ENCODE measurements at places on chromosomes 4 and X.

GRCh38 chr4:13782231-13782630 lies 154.7 kb upstream of the BOD1L1 start:
- H3K4me3 ChIP-seq, result no peak overlapping the region
- H3K27me3 ChIP-seq, result peaks cover 6% of the 10 kb centered on the region
- no peak overlapping the region for H3K27ac ChIP-seq
- H3K4me1 ChIP-seq, result no peaks in the 10 kb centered on the region
- DNase-seq, result no peak

GRCh38 chrX:13891377-13892140 lies 74.7 kb upstream of the GPM6B start:
- DNase-seq, result peak; percentile 5
- H3K36me3 ChIP-seq, result no peaks in the 10 kb centered on the region
- no peaks in the 10 kb centered on the region for H3K4me1 ChIP-seq
- H3K27me3 ChIP-seq, result no peaks in the 10 kb centered on the region

- H3K4me1 ChIP-seq, result 0 out of 2 replicates have a peak, but pooled peaks cover 2% of the 10 kb centered on the region
- no peak for DNase-seq
- no peaks in the 10 kb centered on the region for H3K27me3 ChIP-seq
- peaks cover 30% of the 10 kb centered on the region for H3K36me3 ChIP-seq
- no peak overlapping the region for H3K4me3 ChIP-seq
- H3K27ac ChIP-seq, result no peak overlapping the region
Observed at GRCh38 chr4:772776-773175, 53.2 kb downstream of the CPLX1 start.

- no peaks in the 10 kb centered on the region for H3K36me3 ChIP-seq
- H3K27ac ChIP-seq, result peak overlapping the region; percentile 52
- no peaks in the 10 kb centered on the region for H3K27me3 ChIP-seq
- H3K4me3 ChIP-seq, result no peak overlapping the region
- peak; percentile 72 for DNase-seq
- H3K4me1 ChIP-seq, result peaks cover 13% of the 10 kb centered on the region
Observed at GRCh38 chrX:16023790-16024734, 99.3 kb upstream of the GRPR start.

- peaks cover 59% of the 10 kb centered on the region for H3K4me1 ChIP-seq
- peak; percentile 18 for DNase-seq
- H3K27ac ChIP-seq, result peak overlapping the region; percentile 82
- no peak overlapping the region for H3K4me3 ChIP-seq
Observed at GRCh38 chr4:78480286-78480685, 71.3 kb upstream of the ANXA3 start.

DNA sequence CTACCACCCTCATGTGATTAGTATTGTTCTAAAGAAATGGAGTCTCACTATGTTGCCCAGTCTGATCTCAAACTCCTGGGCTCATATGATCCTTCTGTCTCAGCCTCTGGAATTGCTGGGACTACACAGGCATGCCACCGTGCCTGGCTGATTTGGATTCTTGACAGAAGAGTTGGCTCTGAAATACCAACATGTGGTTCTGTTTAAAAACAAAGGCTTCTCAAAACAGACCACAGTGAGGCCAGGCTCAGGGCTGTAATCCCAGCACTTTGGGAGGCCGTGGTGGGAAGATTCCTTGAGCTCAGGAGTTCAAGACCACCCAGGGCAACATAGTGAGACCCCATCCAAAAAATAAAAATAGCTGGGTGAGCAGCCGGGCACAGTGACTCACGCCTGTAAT lies 126.7 kb downstream of the DHRSX start:
- 0 out of 2 replicates have a peak, but pooled peaks cover 4% of the 10 kb centered on the region for H3K4me1 ChIP-seq
- no peaks in the 10 kb centered on the region for H3K27me3 ChIP-seq
- H3K27ac ChIP-seq, result no peak overlapping the region
- no peak overlapping the region for H3K4me3 ChIP-seq
- peak; percentile 67 for DNase-seq
- H3K36me3 ChIP-seq, result no peaks in the 10 kb centered on the region

- H3K36me3 ChIP-seq, result no peaks in the 10 kb centered on the region
- H3K27me3 ChIP-seq, result no peaks in the 10 kb centered on the region
- no peak overlapping the region for H3K27ac ChIP-seq
- H3K4me1 ChIP-seq, result peaks cover 5% of the 10 kb centered on the region
- no peak overlapping the region for H3K4me3 ChIP-seq
- peak; percentile 51 for DNase-seq
Observed at GRCh38 chrX:7215842-7216241, 67.9 kb upstream of the PUDP start.

- no peak overlapping the region for H3K27ac ChIP-seq
- no peaks in the 10 kb centered on the region for H3K36me3 ChIP-seq
- H3K4me3 ChIP-seq, result no peak overlapping the region
- H3K4me1 ChIP-seq, result no peaks in the 10 kb centered on the region
- H3K27me3 ChIP-seq, result no peaks in the 10 kb centered on the region
- no peak for DNase-seq
Observed at GRCh38 chr4:21090094-21090666, 389.9 kb downstream of the PACRGL start.

DNA sequence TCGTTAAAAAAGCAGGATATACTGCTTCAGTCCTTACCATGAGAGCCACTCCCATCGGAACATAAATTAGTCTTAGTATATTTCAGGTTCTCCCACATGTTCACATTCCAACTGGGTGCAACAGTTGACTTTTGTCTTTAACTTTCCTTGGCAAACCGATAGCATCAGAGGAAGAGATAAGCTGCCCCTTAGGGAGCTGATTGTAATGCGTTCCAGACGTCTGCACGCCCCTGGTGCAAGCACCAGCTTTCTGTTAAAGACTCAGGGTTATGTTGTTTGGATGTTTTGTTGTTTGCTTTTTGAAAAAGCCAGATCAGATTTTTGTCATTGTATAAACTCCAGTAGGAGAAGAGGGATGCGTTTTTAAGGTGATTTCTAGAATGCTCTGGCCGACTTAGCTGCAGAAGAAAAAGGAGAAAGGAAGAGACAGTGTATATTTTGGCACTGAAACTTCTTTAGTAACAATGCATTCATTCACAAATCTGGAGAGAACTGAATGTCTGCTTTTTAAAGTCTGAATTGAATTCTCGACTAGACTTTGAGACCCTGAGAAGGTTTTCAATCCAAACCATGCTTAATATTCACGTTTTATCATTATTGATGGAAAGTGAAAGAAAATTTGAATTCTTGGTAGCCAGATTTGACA lies 160.9 kb downstream of the CBR4 start:
- H3K27me3 ChIP-seq, result no peaks in the 10 kb centered on the region
- peak overlapping the region; percentile 64 for H3K4me3 ChIP-seq
- no peak overlapping the region for H3K27ac ChIP-seq

DNA sequence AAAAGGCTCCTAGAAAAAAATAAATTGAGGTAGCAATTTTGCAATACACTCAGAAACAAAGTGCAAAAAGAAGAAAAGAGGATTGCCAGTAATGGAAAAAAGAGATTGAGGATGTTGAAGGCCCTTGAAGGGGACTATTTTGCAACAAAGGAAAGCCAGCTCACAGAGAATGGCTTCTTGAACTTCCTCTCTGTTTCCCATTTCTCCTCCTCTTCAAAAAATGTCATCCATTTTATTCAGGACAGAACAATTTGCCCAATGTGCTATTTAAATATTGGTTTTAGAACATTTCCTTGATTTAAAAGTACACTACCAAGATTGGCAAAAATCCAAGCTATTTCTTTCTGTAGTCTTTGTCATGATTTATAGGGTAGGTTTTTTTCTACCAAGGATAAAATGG lies 60.2 kb downstream of the GASK1B start:
- no peak overlapping the region for H3K4me3 ChIP-seq
- no peaks in the 10 kb centered on the region for H3K36me3 ChIP-seq
- DNase-seq, result no peak
- H3K27ac ChIP-seq, result no peak overlapping the region
- H3K27me3 ChIP-seq, result no peaks in the 10 kb centered on the region
- no peaks in the 10 kb centered on the region for H3K4me1 ChIP-seq

DNA sequence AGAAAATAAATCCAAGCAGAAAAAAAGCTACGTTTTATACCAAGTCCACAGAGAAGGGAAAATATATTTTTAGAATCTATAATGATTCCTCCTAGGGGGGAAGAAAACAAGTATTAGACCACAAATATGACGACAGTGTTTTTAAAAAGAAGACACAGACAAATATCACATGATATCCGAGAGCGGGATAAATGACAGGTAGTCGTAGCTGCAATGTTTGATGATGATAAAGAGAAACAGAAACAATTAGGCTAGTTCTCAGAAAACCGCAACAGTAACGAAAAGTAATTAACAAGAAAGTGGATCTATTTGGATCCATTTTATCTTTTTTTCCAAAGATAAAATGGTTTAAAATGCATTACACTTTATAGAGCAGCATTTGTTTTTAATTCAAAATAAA lies 918 bp downstream of the HAUS3 start:
- H3K36me3 ChIP-seq, result peaks cover 2% of the 10 kb centered on the region
- no peak for DNase-seq
- no peaks in the 10 kb centered on the region for H3K27me3 ChIP-seq
- peak overlapping the region; percentile 22 for H3K27ac ChIP-seq

- no peak for DNase-seq
- H3K27me3 ChIP-seq, result no peaks in the 10 kb centered on the region
- H3K4me3 ChIP-seq, result no peak overlapping the region
- no peaks in the 10 kb centered on the region for H3K4me1 ChIP-seq
Observed at GRCh38 chr4:44817930-44818329, 91.6 kb upstream of the GNPDA2 start.

DNA sequence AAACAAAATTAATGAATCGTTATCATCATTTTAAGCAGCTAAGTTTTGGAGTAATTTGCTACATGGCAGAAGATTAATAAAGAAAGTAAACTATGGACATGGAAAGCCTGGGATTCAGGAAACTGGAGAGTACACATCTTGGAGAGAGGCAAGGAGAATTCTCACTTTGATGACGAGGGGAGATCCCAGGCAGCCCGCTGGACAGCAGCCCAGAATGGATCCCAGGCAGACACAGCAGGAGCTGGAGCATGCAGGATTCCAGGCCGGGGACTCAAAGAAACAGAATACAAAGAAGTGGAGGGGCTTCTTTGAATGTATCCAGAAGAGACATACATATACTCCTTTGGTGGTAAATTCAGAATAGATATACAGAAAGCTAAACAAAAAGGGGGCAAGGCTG lies 118.0 kb upstream of the ATP6AP2 start:
- H3K27me3 ChIP-seq, result no peaks in the 10 kb centered on the region
- no peaks in the 10 kb centered on the region for H3K36me3 ChIP-seq
- no peak overlapping the region for H3K27ac ChIP-seq
- no peak for DNase-seq
- no peak overlapping the region for H3K4me3 ChIP-seq
- no peaks in the 10 kb centered on the region for H3K4me1 ChIP-seq

DNA sequence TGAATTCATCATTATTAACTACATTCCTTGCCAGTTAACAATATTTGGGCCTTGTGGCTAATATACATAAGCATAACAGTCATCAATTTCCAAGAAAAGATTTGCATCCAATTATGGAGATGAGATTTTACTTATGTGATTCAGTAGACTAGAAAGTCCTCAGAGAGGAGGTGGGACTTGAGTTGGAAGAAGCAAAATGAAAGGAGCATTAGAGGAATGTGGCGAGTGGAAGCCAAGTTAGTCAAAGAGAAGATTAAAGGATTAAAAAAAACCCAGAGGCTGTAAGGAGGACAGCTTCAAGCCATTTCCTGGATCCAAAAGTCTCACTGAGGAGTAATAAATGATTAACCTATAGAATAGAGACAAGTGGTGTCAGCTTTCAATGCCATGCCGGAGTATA lies 1099.4 kb upstream of the IGFBP7 start:
- no peaks in the 10 kb centered on the region for H3K4me1 ChIP-seq
- no peak for DNase-seq
- H3K27me3 ChIP-seq, result no peaks in the 10 kb centered on the region
- H3K4me3 ChIP-seq, result no peak overlapping the region
- no peak overlapping the region for H3K27ac ChIP-seq

DNA sequence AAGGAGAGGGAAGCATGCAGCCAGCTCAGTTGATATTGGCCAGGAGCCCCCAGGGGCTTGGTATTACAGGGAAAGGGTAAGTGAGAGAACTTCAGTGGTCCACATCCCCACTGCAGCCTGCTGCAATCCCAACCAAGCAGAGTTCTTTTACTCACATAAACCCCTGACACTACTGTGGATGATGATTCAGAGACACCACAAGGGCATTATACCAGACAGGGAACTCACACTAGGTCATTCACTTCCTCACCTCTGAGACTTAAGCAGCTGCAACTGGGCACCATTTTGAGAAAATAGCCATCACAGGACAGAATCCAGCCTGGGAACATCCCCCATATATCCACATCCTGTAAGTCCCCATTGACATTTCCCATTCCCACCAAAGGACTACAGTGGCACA lies 248.0 kb downstream of the INPP4B start:
- no peaks in the 10 kb centered on the region for H3K27me3 ChIP-seq
- no peaks in the 10 kb centered on the region for H3K36me3 ChIP-seq
- no peak overlapping the region for H3K27ac ChIP-seq
- peak; percentile 16 for DNase-seq
- no peak overlapping the region for H3K4me3 ChIP-seq

DNA sequence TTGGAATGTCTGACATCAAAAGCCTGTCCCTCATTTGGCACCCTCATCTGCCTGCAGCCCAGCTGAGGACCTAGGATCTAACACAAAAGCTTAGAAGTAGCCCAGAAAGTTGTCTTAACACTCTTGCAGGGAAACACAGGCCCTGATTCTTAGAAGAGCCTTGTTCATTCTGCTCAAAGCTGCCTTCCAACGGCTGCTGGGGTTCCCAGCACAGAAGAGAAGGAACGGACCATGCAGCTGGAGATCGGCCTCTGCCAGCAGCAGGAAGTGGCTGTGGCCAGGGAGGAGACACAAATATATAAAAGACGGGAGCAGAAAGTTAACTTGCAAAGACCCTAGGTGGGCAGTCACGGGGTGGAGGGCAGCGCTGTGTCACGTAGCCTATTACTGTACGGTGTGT lies 20.4 kb downstream of the PRPS2 start:
- H3K4me1 ChIP-seq, result no peaks in the 10 kb centered on the region
- H3K4me3 ChIP-seq, result no peak overlapping the region
- no peaks in the 10 kb centered on the region for H3K36me3 ChIP-seq
- H3K27me3 ChIP-seq, result no peaks in the 10 kb centered on the region

DNA sequence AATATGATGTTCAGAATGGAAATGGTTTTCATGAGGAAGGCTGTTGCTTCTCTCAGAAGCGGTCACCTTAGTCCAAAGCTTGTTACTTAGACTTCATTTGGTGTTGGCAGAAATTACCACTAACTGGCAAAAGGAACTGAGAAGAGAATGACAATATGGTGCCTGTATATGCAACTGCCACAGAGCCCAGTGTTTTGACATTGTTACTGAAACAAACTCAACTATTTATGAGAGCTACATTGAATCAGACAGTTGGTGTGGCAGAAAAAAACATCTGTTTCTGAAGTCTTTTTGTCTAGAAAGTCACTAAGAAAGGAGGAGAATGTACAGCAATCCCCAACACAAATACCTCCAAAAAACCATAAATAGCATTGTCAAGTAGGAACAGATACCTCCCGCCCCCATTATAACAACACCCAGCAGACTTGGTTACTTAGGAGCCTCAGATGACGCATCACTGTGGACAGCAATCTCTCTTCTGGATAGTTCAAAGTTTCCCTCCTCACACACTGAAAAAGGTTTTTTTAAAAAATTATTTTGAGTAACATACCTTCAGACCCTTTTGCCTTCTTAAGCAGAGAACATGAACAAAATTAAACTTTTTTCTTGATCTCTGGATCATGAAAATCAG lies 92.2 kb downstream of the MAML3 start:
- H3K27ac ChIP-seq, result no peak overlapping the region
- H3K27me3 ChIP-seq, result no peaks in the 10 kb centered on the region
- H3K36me3 ChIP-seq, result no peaks in the 10 kb centered on the region

GRCh38 chrX:48890934-48891401 lies 6.6 kb downstream of the TIMM17B start:
- no peak overlapping the region for H3K27ac ChIP-seq
- H3K36me3 ChIP-seq, result no peaks in the 10 kb centered on the region
- DNase-seq, result peak; percentile 15
- no peaks in the 10 kb centered on the region for H3K27me3 ChIP-seq
